Activated CD4-positive, alpha-beta T cell treated with anti-CD3 and anti-CD28 coated beads, Interleukin-2, Interleukin-6, amounts not matched to agents 100 ng/mL and 50 ng/mL, durations not matched to agents 16 hours and 8 hours (primary cell): ENCODE measurements at places on chromosomes 11 and 22.

DNA sequence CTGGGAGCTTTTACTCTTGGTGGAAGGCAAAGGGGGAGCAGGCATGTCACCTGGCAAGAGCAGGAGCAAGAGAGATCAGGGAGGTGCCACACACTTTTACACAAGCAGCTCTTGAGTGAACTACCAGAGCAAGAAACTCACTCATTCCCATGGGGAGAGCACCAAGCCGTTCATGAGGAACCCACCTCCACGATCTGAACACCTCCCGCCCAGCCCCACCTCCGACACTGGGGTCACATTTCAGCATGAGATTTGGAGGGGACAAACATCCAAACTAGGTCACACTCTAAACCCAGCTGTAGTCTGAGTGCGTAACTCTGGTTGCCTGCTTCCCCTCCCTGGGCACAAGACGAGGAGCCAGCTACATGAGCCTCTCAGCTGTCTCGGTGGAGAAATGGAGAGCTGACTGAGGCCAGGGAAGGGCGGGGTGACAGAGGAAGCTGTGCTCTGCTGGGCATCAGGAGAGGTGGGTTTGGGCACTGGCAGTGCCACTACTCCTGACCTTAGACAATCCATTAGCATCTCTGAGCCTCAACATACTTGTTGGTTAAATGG, 134.6 kb downstream of the PKNOX2 start:
- DNase-seq, result no peak

DNA sequence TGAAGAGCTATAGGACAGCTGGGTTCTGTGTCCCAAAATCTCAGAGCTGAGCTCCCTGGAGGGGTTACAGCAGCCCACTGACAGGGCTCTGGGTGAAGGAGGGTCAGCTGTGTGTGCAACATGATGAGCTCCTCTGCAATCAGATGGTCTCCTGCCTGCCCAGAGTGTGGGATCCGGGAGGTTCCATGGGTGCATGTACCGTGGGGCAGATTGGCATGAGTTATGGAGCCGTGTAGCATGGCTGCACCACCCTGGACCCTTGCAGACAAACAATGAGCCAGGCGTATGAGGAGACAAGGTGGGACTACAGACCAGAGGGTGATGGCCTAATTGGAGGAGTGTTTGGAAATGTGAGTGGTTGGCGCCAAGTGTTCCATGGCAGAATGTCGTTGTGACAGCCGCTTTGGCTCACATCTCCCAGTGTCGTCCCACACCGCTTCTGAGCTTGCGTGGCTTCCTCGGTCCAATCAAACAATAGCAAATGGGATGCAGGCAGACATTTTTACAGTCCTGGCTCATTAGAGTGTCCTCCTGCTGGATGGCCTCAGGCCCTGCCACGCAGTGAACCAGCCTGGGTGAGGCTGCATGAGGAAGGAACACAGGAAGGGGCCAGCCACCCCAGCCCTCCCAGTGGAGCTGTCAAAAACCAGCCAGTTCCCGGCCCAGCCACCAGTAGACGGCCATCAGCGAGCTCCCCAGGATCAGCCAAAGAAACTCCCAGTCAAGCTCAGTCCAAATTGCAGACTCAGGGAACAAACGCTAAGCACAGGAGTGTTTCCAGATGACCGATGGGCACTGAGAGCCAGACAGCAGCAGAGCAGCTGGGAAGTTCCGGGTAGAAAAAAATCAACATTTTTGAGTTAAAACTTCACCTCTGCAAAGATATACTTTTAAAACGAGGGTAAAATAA, 1066.9 kb downstream of the BRD1 start:
- no peak for DNase-seq

DNA sequence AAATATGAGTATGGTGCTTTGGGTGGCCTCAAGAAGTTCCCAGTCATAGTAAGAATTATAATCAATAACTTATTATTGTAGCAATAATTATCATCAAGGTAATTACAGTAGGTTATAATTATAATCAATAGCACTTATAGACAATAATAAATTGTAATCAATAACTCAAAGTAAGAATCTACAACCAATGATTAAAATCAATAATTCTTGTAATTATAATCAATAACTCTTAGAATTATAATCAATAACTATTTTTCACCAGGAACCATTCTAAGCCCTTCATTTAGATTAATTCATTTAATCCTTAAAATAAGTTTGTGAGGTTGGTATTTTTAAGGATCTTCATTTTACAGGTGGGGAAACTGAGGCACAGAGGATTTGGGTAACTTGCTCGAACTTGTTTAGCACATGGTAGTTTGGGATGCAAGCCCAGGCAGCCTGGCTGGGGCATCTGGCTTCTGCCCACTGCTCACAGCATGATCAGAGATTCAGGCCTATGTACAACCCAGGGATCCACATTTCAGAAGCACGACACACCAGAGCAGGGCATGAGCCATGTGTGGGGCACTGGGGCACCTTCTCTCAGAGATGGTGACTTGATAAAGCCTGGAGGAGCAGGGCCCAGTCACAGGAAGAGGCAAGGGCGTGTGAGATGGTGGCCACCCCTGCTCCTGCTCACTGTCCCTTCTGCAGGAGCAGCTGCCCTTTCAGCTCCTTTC, 46.6 kb downstream of the SLC1A2 start:
- no peak for DNase-seq

- no peak for DNase-seq
Observed at GRCh38 chr11:17906436-17906835, 106.4 kb downstream of the SERGEF start.

- DNase-seq, result no peak
Observed at GRCh38 chr11:107140983-107141382, 122.7 kb upstream of the GUCY1A2 start.

- no peak for DNase-seq
Observed at GRCh38 chr11:66316849-66317251, at the start of gene CD248. TSS of gene CD248 (minus strand) at chr11:66317044. CDS start at chr11:66317027, 17 bp downstream.
